NCI-H187 (cell line): ENCODE measurements at places on chromosomes 1 and 21.
A peak's percentile ranks its signal among the peaks of the same experiment; 100 is the strongest.

DNA sequence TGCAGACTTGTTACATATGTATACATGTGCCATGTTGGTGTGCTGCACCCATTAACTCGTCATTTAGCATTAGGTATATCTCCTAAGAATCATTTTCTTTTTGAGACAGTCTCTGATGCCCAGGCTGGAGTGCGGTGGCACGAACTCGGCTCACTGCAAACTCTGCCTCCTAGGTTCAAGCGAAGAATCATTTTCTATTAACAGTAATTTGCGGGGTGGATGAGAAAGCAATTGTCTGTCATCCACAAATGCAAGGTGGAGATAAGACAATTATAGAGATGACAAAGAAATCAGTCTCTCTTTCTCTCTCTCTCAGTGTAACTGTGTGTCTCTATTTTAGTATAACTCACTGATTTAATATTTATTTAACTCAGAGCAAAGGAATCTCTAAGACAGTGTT, 131.0 kb upstream of the KIAA1614 start:
- no peak for DNase-seq

- no peak for DNase-seq
Observed at GRCh38 chr1:56194701-56195300, 384.6 kb downstream of the PLPP3 start.

GRCh38 chr1:159944623-159945455, 574 bp downstream of the IGSF9 start:
- DNase-seq, result no peak

DNA sequence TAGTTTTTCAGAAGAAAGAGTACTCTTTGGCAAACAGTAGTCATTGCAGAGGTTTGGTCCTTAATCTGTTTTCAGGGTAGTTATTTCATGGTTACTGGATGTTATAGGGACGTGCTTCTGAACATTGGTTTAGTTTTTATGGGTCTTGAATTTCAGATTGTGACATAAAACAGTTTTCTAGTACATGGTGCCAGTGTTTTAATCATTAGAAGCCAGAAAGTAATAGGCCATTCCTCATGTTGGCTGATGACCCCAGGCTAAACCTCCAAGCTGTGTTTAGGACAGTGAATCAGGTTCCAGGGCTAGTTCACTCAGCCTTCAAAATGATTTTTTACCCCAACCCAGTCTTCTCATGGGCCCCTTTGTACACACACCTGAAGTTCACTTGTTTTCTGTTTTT, 73.3 kb downstream of the OLFML2B start:
- no peak for DNase-seq

GRCh38 chr1:169161496-169162194, 55.2 kb downstream of the ATP1B1 start:
- DNase-seq, result no peak

DNA sequence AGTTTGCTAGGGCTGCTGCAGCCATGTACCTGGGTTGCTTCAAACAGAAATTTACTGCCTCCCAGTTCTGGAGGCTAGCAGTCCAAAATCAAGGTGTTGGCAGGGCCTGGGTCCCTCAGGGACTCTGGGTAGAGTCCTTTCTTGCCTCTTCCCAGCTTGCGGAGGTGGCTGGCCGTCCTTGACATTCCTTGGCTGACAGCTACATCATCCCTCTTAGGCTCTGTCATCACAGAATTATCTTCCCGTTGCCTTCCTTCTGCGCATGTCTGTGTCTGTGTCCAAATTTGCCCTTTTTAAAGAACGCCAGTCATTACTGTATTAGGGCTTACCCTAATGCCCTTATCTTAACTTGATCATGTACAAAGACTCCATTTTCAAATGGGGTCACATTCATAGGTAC, 37.6 kb upstream of the PGBD5 start:
- DNase-seq, result no peak

DNA sequence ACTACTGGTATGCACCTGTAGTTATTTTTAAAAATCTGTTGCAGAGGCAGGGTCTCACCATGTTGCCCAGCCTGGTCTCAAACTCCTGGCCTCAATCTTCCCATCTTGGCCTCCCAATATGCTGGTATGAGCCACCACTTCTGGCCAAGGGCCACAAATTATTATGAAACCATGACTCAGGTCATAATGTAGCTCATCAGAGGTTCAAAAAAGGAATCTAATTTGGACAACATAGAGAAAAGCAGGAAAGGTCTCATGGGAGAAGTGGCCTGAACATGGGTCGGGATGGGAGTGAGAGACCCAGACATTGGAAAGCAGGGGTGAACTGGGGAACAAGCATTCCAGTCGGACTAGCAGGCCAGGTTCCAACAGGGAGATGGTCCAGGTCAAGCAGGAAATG, 45.2 kb upstream of the C1orf198 start:
- no peak for DNase-seq

DNA sequence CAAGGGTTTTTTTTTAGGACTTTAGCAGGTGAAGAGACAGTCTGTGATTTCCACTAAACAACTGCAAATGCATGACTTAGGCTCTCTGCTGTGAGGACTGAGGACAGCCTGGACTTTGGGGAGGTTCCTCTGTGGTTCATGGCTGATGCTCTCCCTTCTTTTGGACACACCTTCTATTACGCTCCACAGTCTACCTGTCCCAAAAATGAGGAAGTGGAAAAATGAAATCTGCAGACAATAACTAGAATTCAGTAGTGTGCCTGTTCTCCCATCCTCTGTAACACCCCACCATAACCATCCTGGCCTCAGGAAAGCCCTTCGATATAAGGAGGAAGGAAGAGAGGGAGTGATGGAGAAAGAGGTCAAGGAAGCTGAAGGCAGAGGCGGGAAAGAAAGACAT, 68.7 kb downstream of the NTPCR start:
- DNase-seq, result no peak

DNA sequence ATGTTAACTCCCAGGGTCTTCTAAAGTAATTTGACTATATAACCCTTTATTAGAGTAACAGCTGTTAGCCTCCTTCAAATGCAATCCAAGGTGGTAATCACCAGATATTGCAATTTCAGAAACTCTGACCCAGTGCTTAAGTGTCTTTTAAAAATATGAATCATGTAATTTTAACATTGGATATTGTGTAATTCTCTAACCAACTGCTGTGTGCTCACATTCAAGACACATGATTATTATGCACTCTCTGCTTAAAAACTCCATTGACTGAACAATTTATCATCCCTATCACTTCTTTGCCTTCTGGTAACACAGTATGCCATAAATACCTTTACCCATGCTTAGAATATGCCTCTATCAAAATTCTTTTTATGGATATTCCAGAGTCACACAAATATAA, 537.4 kb upstream of the RGS18 start:
- no peak for DNase-seq

DNA sequence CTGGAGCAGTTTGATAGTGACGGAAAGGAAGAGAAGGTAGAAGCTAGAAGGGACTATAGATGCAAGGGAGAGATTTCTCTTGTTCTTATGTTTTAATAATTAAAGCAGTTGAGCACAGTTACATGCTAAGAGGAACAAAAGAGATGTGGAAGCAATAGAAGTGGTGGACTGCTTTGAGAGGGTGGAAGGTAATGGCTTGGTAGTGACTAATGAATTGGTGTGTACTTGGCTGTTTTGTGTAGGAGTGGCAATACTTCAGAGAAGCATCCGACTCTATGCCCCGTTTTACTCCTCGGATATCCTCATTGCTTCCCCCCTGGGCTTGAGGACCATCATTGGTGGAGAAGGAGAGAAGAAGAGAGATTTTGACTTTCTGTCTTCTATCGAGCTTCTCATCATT, 12.8 kb downstream of the UTP25 start:
- no peak for DNase-seq

GRCh38 chr21:38993561-38993960, 187.8 kb downstream of the ETS2 start:
- DNase-seq, result no peak

GRCh38 chr1:156680056-156680455, 2.8 kb upstream of the NES start:
- no peak for DNase-seq

GRCh38 chr1:102879439-102879993, 228.8 kb downstream of the COL11A1 start:
- DNase-seq, result no peak

DNA sequence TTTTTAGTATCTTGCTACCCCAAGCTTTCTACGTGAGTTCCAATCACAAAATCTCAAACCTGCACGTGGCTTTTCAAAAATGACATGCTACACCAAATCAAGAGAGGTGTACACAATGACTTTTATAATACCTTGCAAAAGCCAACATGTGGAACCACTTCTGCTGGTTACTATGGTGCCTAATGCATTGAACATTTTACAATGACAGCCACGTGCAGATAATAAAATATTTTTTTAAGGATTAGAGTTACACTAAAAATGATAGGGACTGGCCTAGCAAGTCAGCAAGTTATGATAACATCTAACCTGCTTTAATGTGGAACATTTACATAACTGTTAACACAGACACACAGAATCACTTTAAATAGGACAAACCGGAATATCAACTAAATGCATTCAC, 30.2 kb downstream of the EYA3 start:
- peak; percentile 14 for DNase-seq

GRCh38 chr1:18666317-18666920, 35.8 kb downstream of the PAX7 start:
- no peak for DNase-seq

- no peak for DNase-seq
Observed at GRCh38 chr1:219581344-219581743, 31.6 kb downstream of the ZC3H11B start.

GRCh38 chr1:161505686-161506085, 429 bp downstream of the FCGR2A start:
- DNase-seq, result no peak

DNA sequence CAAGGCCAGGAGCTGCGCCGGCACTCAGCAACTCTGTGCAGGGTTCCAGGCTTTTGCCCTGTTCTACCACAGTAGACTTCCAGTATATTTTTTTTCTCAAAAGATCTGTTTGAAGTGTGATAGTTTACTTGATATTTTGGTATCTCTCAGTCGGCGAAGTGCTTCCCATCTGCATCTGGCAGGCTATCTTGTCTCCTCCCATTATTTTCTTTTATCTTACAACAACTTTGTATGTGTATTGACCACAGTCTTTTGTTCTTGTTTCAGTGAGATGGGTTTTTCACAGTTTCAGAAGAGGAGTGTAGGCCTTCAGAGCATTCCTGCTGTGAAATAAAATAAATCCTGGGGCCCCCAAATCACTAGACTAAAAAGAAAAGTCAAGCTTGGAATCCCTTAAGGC, 292.9 kb downstream of the PTGER3 start:
- no peak for DNase-seq

GRCh38 chr1:165162671-165163241, 193.8 kb downstream of the LMX1A start:
- DNase-seq, result peak; percentile 96

- DNase-seq, result no peak
Observed at GRCh38 chr1:236913371-236914037, 90.7 kb downstream of the MT1HL1 start.

GRCh38 chr1:9746211-9746610, 77.6 kb downstream of the CLSTN1 start:
- DNase-seq, result no peak

DNA sequence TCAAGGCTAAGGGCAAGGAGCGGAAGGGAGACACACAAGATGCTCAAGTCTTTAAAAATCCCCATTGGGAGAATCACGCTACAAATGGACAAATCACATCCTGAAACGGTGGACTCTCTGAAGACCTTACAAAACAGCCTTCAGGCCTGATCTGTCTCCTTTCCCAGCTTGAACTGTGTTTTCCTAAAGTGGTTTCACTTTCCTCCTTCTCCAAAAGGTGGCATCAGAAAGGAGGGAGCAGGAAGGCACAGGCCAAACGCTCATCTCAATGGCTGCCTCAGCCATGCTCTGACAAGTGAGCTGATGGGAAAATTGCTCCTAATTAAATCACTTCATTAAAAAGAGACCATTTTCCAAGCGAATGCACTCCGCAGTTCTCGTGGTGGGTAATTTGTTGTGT, 47.7 kb downstream of the UTP25 start:
- DNase-seq, result peak; percentile 29

- no peak for DNase-seq
Observed at GRCh38 chr21:42160111-42160721, 58.7 kb upstream of the ABCG1 start.

DNA sequence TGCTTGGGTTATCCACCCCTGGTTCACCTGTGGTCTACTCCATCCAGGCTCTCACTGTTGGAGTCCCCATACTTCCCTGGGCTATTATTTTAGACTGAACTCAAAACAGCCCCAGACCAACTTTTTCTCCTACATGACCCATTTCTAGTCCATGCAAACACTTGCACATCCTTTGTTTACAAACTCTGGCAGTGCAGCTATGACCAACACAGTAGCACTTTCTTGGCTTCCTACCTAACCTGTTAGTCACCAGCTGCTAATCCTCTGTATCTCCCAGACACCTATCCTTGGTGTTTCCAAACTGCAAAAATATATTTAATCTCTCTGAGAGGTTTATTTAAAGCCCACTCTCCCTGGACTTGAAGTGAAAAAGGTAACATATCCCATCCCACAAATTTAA, 90.8 kb downstream of the DDAH1 start:
- no peak for DNase-seq

DNA sequence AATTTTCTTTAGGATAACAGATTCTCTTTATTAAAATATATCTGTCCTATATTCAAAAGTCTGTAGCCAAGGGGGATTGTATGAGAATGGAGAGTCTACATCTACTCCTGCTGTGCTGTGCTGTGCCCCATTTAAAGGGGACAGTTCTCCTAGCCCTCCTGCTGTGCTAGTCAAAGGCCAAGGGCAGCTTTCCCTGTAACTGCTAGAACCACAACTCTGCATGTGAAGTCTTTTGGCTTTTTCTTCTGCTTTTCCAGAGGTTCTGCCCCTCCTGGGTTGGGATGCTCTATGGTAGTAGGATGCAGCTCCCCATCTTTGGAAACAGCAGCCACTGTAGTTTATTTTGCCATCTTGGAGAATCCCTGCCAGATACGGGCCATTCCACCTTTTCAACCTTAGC, 197.5 kb upstream of the JUN start:
- DNase-seq, result no peak
